ENCODE measurements at places on chromosomes 2 and 18.

- no peak for DNase-seq
Measured at GRCh38 chr18:26135548-26135947, 1.9 kb downstream of the PSMA8 start.

DNA sequence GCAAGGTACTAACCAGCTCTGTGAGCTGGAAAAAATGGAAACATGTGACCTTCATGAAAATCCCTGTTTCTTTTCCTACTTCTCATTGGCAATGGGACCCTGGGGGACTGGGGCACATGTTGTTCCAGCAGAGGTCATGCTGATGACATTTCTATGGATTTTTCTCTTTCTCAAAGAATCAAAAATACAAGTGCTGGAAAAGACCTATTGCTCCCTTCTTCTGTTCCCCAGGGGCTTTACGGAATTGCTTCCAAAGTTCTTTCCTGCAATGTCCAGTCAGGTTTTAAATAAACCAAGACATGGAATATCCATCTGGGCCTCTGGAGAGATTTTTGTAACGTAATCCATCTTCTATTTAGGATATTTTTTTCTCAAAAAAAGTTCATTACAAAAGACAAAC is 1006.1 kb upstream of the CELF4 start:
- DNase-seq, result no peak

- no peak for DNase-seq
Measured at GRCh38 chr18:47680488-47680887, 250.0 kb downstream of the SMAD2 start.

DNA sequence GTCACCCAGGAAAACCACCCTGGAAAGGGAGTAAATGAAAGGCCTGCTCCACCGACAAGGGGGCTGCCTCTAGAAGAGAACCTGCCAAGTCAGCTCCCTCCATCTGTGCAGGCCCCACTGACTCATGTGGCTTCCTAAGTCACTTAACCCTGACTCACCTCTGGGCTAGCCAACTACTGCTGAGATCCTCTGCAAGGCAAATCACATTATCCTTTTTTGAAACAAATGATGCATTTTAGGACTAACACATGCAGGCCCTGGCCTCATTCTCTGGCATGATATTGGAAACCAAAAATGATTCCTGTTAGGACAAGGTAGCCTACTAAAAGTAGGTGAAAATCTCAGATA is 474.6 kb downstream of the EPHA4 start:
- DNase-seq, result no peak

- no peak for DNase-seq
Measured at GRCh38 chr2:124289615-124290014, 264.5 kb downstream of the CNTNAP5 start.

- DNase-seq, result peak; percentile 13
Measured at GRCh38 chr2:138470941-138471340, 30.6 kb upstream of the SPOPL start.

DNA sequence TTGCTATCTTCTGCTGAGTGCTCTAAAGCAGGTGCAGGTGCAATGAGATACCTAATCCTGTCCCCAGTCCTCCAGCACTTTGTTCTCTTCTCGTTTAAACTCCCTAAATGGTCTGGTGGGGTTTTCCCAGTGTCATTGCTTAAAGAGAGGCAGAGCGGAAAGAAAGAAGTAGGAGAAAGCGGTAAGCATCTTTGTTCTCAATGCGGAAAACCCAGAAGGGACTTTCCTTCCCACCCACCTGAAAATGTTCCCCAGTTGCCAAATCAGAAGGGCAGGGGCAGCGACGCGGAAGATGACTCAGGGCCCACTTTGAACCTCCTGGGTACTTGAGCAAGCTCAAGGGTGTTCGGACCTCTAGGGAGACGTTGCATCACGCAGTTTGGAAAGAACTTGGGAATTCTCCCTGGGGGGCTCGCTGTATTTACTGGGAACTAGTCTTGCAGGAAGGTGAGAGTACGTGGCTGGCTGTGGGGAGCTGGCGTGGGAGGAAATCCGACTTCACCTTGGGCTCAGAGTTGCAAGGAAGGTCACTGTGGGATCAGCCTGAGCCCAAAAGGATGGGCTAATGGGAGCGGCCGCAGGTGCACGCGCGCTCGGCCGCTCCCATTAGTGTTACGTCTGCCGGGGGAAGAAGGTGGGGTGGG is 589 bp upstream of the SGPP2 start:
- DNase-seq, result no peak

DNA sequence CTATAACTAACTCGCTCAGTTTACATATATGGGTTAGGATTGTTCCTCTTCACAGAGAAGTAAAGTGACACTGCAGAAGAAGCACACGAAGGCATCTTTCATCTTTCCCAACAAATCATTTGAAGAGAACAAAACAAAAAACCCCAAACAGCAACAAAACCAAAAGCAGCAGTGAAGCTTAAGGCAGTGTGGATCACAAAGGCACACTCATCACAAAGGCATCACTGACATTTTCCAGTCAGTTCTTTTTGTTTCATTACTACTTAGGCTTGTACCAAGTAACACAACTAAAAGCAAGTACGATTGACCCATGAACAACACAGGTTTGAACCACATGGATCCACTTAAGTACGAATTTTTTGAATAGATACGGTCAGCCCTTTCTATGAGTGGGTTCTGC is 75.7 kb downstream of the RNF152 start:
- no peak for DNase-seq

GRCh38 chr2:119490653-119491195 is 33.6 kb downstream of the SCTR start:
- DNase-seq, result no peak

GRCh38 chr18:73787316-73787715 is 360.3 kb downstream of the FBXO15 start:
- DNase-seq, result no peak

DNA sequence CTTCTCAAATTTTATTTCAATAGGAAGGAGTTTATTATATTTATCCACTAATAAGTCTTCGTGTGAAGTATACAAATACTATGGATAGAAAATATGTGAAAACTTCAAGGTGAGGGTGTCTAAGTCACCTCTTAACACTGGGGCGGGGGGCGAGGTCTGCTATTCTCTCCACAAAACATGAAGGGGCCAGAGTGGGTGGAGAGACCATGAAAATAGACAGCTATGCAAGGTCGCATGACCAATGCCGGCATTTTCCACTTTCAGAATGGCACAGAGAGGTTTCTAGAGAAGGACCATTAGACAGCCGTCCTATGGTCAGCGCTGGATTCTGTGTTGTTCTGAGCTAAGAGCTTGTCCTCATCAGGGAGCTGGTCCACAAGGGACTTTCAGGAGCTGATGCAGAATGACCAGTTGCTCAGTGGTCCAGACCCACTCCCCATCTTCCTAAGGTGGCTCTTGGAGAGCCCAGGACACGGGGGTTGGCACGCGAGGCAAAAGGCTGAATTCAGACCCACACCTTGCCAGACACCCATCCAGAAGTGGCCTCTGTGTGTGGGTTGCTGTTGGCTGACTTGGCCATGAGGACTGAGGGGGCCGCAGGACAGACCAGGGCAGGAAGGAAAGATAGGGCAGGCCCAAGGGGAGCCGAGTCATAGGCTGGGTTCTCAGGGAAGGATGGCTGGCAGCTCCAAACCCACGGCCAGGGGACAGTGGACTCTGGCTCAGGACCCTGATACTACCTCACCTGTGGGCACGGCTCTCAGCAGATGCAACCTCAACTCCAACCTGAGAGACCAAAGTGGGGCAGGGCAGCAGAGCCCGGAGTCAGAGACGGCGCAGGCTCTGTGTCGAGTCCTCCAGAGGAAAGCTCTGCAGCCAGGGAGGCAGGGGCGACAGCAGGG is 69.8 kb downstream of the NDUFA10 start:
- no peak for DNase-seq

DNA sequence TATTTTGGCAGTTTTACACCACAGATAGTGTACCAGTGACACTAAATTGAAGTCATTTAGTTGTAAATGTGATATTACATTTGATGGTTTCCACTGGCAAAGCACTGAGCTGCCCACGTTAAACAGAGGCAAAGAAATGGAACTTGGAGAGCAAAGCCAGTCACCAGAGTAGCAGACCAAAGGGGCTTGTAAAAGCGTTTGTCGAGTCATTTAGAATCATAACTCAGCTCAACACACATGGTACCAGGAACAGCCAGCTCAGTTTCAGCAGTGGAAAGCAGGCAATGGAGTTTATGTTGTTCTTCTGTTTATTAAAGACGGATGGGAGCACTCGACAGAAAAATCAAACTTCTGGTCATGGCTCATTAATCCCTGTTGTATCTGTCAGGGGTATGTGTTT is 91.2 kb downstream of the POU3F3 start:
- no peak for DNase-seq

DNA sequence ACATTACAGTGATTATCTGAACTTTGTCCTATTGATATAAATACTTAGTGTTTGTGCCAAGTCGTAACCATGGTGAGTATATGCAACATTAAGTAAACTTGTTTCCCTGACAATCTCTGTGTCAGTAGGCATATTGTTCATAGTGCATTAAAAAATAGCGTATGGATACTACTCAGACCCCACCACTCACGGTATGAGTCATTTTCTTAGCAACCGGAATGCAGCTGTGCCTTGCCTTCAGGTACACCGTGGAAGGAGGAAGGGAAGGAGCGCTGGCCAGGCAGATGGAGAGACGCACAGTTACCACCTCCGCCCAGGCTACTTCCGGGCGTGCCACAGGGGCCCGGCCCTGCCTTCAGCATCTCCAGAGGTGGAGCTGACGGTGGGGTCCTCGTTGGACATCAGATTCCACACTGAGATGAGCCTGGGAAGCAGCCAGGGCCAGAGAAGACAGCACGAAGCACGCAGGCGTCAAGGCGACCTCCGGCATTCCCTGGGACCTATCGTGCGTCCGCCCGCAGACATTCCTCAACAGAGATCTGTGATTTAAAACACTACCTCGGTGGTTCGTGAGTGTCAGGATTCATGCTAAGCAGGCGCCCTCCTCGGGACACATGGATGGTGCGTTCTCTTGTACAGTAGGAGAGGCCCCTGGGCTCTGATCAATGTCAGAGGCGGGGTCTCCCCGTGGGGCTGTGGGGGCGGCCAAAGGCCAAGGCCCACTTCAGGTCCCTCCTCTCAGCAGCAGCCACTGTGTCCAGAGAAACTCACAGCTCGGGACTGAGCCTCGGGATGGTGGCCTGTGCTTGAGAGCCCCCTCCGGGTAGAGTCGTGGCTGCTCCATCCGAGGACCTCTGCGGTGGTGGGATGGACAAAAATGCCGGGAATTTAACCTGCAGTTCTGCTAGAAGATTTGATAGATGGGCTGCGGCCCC is 82.2 kb upstream of the HDAC4 start:
- no peak for DNase-seq

DNA sequence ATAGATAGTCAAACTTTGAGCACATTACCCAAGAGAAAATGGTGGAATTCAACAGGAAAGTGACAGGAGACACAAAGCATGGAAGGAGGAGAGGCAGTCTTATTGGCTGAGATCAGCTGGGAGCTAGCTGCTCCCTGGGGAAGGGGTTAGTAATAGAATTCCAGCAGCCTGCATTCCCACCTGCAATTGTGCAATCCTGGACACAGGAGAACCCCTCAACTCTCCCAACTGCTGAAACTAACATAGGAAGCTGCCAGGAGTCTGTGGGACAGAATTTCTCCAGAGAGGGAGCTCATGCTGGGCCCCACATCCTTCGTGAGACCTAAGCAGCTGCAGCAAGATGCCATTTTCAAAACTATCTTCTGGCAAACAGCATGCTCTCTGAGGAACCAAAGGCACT is 69.8 kb upstream of the ACVR1C start:
- no peak for DNase-seq

DNA sequence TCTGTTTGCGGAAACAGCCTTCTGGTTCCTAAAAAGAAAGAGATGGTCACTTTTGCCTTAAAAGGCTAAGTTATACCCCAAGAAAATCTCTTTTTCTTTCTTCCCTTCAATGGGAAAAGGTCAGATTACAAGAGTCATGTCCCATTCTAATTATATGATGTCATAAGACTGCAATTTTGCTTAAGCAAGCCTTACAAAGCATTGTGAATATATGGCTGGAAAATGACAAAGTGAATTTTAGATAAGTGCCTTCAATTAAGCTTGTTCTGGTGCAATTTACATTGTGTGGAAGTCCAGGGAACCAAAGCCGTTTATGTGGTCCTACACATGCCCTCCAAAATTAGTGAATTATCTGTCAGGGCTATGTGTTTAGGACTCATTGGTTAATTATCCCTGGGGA is 7.6 kb upstream of the BMP10 start:
- no peak for DNase-seq

DNA sequence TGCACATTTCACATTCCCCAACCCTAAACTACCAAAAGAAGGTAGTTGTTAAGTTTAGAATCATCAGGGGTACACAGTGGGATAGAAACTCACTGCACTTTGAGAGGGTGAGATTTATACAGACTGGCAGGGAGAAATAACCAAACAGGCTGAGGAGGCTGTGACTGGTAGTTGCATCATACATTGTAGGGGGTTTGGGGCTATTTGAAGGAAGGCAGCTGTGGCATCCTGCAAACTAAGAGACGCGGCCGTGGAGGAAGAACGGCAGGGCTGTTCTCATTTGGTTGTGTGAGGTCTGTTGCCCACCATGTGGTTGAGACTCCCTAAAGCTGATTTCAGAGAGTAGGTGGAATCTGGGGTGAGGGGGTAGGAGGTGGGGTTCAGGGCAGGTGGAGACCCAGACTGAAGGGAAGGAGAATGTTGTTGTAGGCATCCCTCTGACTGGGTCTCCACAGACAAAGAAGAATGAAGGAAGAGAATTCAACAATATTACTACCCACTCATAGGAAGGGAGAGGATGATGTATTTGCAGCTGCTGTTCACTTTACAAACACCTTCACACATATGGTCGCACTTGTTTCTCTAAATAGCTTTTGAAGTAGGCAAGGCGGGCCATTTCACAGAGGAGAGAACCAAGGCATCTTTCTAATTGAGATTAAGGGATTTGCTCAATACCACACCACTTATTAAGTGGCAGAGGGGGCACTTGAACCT is 170.9 kb upstream of the SIX2 start:
- DNase-seq, result no peak

Measured in anterior cingulate cortex (tissue), 58 donors.